ENCODE measurements at places on chromosomes 16 and 17.
A peak's percentile ranks its signal among the peaks of the same experiment; 100 is the strongest.

GRCh38 chr16:88504489-88505404, 51.7 kb downstream of the ZFPM1 start:
- no peak for DNase-seq

DNA sequence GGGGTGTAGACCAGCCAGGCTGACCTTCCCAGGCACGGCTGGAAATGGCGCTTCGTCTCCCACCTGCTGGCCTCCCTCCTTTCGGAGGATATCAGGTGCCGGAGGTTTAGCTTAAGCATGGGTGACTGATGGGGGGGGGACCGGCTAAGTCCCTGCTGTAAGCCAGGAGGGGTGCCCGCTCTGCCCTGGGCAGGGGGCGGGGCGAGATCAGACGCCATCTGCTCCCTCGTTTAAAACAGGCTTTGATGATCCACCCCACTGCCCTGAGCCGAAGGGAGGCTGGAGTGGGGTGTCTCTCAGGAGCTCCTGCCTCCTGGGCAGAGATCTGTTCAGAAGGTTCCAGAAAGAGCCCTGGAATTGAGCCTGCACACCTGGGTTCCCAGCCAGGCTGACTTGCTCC, 26.0 kb downstream of the C16orf74 start:
- DNase-seq: no peak

- DNase-seq: no peak
Observed at GRCh38 chr17:70205401-70205800, 36.1 kb downstream of the KCNJ2 start.

- DNase-seq: no peak
Observed at GRCh38 chr16:27722892-27723450, 173.0 kb downstream of the KATNIP start.

DNA sequence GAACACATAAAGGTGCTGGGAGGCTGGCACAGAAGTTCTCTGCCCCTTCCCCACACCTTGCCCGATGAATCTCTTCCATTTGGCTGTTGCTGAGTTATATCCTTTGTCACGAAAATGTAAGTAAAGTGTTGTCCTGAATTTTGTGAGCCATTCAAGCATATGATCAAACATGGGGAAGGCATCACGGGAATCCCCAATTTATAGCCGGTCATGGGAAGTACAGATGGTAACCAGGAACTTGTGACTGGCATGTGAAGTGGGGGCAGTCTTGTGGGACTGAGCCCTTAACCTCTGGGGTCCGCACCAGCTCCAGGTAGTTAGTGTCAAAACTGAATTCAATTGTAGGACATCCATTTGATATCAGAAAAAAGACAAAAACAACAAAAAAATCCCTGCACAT, 13.2 kb downstream of the TOM1L2 start:
- DNase-seq: no peak

DNA sequence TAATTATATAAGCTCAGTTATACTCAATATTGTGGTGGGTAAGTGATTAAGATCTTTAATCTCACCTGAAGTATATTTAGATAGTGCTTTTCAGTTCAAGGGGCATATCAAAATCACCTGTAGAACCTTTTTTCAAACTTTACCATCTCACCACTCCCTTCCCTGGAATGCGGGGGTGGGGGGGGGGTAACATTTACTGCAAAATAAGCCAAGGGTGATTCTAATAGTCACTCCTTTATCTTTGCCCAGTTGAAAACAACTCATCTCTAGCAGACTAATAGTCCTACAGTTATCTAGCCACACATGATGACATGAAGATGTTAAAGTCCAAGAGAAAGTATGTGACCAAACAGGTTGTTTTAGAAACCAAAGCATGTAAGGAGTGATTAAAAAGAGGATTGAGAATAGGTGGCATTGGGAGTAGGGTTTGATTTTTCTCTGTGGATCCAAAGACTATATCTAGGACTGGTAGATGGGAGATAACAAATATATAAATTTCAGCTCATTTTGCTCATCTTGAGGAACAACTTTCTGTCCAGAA, 21.5 kb downstream of the LPCAT2 start:
- DNase-seq: no peak

DNA sequence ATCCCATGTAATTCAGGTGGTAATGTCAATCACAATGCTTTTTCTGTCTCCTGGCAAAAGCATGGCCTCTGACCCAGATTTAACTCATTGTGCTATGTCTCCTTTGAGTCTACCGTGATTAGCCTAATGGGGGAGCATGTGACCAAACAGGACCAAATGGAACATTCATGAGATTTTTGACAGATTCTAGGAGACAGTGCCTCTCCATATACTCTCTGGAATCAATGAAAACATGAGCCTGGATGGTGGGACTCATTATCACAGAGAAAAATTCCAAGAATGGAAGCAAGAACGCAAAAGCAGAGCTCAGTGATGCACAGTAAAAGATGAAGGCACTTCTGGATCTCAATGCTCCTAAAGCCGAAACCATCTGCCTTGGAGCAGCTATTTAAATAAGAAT, 307.9 kb upstream of the MON1B start:
- DNase-seq: no peak

GRCh38 chr16:51243936-51244436, 92.9 kb upstream of the SALL1 start:
- no peak for DNase-seq

DNA sequence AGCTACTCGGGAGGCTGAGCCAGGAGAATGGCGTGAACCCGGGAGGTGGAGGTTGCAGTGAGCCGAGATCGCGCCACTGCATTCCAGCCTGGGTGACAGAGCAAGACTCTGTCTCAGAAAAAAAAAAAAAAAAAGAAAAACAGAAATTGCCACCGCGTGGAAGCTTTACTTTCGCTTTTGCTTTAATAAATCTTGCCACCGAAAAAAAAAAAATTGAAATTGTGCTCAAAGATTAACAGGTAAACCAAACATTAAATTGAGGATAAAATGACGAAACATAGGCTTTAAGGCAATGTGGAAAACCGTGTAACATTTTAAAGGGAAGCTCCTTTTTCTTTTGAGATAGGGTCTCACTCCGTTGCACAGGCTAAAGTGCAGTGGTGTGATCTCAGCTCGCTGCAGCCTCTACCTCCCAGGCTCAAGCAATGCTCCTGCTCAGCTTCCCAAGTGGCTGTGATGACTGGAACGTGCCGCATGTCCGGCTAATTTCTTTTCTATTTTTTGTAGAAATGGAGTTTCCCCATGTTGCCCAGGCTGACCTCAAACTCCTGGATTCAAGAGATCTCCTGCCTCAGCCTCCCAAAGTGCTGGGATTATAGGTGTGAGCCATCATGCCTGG, 40.1 kb downstream of the ZNF276 start:
- no peak for DNase-seq

- no peak for DNase-seq
Observed at GRCh38 chr16:4660454-4661007, 32.8 kb upstream of the NUDT16L1 start.

DNA sequence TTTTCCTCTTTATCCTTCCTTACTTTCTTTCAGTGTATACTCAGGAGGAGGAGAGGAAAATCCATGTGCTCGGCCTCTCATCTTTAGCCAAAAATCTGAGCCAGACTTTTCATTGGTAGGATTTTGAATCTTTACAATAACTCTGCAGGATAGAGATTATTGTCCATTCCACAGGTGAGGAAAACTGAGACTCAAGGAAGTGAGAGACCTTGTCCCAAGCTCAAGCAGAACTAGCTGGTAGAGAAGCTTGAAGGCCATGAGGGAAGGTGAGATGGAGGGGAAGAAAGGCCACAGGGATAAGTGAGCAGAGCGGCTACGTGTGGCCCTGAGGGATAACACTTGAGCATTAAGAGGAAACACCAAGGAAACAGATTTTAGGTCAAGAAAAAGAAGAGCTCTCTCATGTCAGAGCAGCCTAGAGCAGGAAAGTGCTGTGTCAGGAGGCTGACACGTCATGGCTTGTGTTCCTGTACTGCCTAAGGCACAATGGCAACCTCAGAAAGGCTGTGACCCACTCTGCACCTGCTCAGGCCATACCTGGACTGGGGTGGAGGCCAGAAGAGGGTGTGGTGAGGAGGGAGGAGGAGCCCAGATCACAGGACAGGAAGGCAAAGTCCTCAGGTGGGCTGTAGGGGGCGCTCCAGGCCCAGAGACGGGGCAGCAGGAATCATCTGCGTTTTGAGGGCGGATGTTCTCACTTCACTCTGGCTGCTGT, 11.9 kb downstream of the MT4 start:
- DNase-seq: peak; percentile 36

- no peak for DNase-seq
Observed at GRCh38 chr17:77801545-77802332, 156.8 kb upstream of the TNRC6C start.

DNA sequence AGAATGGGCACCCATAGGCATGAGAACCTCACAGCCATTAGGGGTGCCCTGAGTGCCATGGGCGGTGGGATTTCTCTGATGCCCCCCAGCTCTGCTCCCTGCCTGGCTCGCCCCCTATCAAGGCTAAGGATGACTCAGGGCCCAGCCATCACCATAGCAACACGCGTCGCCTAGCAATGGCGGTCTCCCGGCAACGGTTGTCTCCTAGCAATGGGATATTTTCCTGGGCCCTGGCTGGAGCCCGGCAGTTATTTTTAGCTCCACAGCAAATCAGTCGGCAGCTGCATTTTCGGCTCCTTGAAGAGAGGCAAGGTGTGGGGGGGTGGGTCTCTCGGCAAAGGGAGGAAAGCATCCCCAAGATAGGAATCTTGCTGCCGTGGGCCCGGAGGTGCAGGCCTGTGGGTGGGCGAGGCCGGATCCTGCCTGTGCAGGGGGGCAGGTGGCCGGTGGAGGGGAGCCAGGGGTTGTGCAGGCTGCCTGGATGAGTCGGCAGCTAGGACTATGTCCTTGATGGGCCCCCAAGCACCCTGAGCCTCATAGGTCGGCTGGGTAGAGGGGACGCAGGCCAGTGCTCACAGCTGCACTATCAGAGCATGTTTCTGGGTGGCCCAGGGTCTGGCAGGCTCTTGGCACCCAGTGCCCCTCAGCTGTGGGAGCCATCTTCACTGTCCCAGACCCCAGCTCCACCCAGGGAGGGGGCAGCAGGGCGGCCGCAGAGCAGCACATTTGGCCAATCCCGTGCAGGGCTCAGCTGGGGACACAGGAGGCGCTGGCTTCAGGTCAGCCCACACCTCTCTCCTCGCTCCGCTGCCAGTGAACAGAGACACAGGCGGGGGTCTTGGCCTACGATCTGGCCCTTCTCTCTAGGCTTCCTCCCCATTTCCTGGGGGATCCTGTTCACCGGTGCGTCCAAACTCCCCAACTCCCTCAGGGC, 4.2 kb upstream of the FBXL16 start:
- peak; percentile 22 for DNase-seq

DNA sequence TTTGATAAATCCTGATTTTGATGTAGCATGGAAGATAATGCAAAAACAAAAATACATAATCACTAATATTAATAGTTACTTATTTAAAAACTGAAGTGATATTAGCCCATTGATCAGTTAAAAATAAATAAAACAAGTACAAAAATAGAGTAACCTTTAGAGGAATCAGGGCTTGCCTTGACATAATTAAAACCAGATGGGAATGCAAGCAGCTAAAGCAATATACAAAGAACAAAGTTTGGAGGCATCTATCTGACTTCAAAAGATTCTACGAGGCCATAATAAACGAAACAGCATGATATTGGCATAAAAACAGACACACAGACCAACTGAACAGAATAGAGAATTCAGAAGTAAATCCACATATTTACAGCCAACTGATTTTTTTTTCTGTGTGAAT, 15.0 kb upstream of the HEATR3 start:
- no peak for DNase-seq

GRCh38 chr16:46673320-46674013, 15.5 kb downstream of the VPS35 start:
- DNase-seq: peak; percentile 11

DNA sequence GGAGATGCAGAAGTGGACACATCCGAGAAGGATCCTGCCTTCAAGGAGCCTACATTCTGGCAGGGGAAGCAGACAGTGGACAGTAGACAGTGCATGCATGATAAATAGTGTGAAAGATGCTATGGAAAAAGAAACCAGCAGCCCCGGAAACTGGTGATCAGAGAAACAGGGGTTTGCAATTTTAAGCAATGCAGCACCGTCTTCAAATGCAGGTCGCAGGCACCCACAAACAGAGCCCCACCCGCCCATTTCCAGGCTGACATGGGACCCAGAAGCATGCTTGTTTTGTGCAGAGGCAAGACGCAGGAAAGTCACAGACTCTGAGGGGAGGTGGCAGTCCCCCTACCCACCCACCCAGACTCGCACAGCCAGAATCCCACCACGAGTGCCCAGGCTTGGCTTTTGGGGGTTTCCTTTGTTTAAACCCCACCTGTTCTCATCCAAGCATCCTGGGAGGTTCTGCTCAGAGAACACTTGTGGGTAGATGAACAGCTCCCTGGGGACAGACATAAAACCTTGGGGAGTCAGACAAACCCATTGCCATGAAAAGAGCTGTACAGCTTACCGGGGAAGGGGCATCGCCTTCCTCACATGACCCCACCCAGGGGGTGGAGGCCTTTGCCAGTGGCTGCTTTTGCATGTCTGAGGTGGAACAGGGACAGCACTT, 114.3 kb downstream of the MGAT5B start:
- peak; percentile 59 for DNase-seq

GRCh38 chr17:51371732-51372151, 111.4 kb downstream of the UTP18 start:
- DNase-seq: peak; percentile 22

- DNase-seq: no peak
Observed at GRCh38 chr16:81879625-81880024, 100.5 kb downstream of the PLCG2 start.

DNA sequence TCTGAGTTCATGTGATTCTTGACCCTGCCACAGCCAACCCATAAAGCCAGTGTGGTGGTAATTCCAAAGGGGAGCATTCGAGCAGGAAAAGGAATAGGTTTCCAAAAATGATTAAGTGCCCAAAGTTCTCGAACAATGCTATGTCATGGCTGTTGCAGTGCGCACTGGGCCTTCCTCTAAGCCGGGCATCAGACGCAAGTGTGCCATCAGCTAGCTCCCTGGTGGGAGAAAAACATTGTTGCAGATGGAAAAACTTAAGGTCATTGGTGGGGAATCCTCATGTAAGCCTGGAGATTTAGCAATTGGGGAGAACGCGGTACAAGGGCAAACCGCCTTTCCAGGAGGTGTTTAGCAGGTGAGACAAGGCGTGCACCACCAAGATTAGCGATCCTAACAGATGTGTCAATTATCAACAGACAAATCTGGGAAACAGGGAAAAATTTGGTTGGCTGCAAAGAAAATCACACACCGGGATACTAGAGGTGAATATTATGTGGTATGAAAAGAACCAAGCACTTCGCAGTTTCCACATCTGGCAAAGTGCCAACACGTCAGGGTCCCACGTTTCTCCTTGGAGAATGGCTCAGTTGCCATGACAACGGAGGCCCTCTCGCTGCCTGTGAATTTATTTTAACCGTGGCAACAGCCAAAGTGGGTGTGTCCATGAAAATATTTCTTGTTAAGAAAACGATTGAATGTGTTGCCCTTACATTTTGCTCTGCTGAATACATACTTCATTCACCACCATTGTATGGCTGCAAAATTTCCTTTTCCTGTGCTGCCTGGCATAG, 118.5 kb upstream of the CACNG5 start:
- no peak for DNase-seq

All from NCI-H526 treated with DMSO at 0.1 percent for 48 hours (cell line).